Mesendoderm (in vitro differentiated cells): ENCODE measurements at places on chromosomes 11 and 22.

GRCh38 chr11:16876837-16877236 lies 137.4 kb downstream of the PLEKHA7 start:
- peak; percentile 52 for DNase-seq

- DNase-seq = no peak
Observed at GRCh38 chr11:32005786-32006416, 85.0 kb upstream of the RCN1 start.

GRCh38 chr11:106086850-106087249 lies 9.4 kb downstream of the AASDHPPT start:
- DNase-seq = no peak

DNA sequence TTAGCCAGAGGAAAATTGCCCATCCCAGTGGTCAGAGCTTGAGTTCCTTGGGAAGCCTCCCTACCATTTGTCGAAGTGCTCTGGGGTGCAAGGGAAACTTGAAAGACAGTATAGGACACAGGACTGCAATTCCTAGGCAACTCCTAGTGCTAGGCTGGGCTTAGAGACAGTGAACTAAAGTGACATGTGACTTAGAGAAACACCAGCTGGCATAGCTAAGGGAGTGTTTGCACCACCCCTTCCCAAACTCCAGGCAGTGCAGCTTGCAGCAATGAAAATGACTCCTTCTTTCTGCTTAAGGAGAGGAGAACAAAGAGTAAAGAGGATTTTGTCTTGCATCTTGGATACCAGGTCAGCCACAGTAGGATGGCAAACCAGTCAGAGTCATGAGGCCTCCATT lies 388.0 kb downstream of the DYNC2H1 start:
- no peak for DNase-seq

DNA sequence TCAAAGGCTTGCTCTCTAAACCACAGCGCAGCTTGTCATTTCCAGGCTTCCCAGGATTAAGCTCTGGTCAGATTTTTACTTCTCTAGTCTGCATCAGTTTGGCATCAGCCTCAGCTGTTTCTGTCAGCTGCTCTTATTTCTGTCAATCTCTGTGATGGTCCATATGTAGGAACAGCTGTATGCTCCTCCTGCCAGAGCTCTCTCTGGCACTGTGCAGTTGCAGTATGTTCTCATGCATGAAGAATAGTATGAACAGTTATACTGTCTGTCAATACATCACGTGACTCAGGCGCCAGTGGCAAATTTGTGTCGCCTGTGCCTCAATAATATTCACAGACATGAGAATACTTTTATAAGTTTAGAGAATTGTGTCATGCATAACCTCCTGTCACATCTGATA lies 6.7 kb downstream of the OR6M1 start:
- DNase-seq = no peak

DNA sequence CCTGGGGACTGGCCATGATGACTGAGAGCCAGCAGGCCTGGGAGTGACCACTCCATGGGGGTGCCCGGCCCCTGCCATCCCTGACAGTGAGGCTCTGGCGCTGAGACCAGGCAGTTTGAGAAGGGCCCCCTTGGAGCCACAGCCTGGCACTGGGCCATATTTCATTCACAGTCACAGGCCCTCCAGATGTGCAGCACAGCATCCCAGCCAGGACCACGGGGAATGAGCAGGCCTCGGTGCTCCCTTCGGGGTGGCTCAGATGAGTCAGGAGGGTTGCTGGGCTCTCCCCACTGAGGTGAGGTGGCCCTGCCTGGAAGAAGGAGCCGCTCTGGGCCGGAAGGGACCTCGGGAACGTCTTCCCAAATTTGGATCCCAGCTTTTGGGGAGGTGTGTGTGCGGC lies 53.0 kb downstream of the GRAMD4 start:
- DNase-seq = no peak

- DNase-seq = no peak
Observed at GRCh38 chr11:2781408-2782274, 81.8 kb upstream of the KCNQ1OT1 start.

DNA sequence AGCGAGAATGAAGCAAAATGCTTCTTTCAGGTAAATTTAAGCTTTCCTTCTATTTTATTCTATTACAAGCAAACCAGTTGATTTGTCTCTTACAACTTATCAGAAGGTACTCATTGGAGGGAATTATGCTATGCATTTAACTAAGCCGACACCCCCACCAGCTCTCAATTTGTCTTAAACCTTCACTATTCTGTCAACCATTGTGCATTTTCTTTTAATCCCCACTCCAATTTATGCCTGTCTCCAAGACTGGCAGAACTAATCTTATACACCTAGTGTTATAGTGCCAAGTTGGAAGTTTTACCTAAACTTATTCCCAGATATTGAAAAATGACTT lies 12.5 kb downstream of the TAF1D start:
- DNase-seq = no peak

DNA sequence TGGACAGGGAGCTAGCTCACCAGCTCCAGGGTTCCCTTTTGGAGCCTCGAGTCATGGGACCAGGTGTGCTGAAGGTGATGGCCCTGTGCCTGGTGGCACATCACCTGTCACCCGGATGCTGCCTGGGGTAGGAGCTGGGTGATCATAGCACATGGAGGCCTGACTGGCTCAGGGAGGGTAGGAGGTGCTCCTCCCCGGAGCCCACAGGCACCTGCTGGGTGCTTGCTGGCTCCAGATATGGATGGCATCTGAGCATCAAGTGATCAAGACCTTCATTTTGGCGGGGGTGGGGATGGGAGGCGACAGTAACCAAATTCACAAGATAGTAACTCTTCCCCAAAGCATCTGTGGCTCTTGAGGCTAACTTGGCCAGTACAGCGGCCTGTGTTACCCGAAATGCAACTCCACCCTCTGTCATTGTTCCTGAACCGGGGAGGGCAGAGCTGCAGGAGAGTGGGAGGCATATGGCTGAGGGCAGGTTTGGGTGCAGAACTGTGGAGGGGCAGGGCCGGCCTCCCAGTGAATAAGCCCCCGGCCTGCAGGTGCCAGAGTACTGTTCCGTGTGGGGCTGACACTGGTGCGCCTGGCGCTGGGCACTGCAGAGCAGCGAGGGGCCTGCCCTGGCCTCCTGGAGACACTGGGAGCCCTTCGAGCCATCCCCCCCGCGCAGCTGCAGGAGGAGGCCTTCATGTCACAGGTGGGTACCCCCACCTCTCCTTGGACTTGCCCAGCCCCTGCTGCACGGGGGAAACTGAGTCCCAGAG lies 4.7 kb downstream of the TBC1D10C start:
- no peak for DNase-seq

DNA sequence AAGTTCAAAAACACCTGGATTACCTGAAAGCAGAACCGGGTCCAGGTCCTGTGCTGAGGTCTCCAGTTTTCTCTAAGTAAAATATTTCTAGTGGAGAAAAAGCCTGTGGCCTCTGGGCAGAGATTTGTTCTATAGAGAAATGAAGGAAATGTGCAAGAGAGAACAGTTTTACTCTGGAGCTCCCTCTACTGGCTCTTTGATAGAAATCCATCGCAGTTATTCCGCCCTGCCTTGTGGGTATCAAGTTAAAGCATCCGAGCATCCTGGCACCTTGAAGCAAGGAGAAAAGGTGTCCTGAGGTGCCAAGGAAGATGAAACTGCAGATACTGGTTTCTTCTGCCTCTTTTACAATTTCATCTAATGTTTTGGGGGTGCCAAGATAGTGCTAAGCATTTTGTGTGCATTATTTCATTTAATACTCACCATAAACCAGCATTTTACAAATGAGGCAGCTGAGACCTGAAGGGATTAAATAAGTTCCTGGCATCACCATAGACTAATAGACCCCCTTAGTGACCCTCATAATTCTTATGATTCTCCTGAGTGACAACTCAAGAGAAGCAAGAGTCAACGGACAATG lies 113.1 kb upstream of the HSD17B12 start:
- DNase-seq = peak; percentile 54

GRCh38 chr11:47997063-47998053 lies 17.0 kb downstream of the PTPRJ start:
- DNase-seq = peak; percentile 65

DNA sequence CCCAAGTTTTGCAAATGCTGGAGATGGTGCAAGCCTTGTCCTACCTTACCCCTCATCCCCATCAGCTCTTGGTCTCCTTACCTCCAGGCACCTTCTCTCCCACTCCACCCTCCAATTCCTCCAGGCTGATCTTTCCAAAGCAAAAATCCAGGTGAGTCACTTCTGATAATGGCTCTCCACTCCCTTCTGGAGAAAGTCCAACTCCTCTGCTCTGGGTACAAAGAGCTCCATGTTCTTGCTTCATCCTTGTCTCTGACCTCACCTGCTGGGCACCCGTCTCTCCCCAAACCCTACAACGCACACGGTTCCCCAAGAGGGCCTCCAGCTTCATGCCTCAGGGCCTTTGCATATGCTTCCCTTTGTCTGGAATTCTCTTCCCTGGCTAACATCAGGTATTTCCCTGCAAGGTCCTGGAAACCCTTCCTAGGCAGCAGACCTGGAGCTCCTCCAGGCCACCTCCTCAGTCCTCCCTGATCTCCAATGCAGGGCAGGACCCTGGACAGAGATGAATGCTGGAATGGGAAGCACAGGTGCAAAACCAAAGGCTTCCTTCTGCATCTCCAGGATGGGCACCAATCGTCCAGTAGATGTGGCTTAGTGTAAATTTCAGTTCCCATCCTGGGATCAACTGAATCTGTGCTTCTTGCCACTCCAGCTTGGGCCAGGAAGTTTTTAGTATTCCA lies 22.7 kb downstream of the IFT27 start:
- DNase-seq = peak; percentile 19

DNA sequence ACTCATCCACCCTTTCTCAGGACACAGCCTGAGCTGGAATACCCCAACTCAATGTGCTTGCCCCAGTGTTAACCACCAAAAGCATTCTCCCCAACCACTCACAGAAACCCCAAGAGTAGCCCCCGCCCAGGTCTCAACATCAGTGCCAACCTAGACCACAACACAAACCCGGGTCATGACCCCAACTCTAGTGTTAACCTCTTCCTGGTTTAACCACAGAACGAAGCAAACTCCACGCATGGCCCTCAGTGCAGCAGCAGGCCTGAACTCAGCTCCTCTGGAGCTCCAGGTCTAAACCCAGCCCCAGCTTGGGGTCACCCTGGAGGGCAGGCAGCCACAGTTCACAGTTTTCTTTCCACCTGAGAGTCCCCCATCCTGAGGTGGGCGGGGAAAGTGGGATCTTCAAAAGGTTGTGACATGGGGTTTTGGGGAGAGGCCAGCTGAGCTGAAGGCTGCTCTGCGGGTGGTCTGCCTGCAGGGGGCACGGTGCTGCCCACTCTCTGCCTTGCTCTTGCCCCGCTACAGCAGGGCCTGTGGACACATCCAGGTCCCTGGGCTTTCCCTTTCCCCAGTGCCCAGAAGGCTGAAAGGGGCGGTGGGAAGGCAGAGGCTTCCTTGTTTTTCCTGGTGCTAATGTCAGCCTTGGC lies 37.9 kb downstream of the NECTIN1 start:
- no peak for DNase-seq

DNA sequence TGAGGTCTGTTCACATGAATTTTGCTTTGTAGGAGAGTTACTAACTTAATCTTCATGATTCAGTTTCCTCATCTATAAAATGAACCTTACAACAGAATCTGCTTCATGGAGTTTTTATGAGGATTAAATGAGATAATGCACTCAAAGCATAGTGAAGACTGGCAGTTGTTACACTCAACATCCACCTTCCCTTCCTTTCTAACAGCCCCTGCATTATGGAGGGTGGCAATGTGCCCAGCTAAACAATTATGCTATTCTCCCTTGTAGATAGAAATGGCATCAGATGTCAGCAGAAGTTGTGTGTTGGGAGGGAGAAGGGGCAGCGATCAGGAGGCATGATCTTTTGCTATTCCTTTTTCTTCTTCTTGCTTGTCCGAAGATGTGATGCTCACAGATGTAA lies 6.5 kb downstream of the POU2AF1 start:
- DNase-seq = no peak

- DNase-seq = no peak
Observed at GRCh38 chr11:126683766-126684728, 316.5 kb downstream of the KIRREL3 start.

DNA sequence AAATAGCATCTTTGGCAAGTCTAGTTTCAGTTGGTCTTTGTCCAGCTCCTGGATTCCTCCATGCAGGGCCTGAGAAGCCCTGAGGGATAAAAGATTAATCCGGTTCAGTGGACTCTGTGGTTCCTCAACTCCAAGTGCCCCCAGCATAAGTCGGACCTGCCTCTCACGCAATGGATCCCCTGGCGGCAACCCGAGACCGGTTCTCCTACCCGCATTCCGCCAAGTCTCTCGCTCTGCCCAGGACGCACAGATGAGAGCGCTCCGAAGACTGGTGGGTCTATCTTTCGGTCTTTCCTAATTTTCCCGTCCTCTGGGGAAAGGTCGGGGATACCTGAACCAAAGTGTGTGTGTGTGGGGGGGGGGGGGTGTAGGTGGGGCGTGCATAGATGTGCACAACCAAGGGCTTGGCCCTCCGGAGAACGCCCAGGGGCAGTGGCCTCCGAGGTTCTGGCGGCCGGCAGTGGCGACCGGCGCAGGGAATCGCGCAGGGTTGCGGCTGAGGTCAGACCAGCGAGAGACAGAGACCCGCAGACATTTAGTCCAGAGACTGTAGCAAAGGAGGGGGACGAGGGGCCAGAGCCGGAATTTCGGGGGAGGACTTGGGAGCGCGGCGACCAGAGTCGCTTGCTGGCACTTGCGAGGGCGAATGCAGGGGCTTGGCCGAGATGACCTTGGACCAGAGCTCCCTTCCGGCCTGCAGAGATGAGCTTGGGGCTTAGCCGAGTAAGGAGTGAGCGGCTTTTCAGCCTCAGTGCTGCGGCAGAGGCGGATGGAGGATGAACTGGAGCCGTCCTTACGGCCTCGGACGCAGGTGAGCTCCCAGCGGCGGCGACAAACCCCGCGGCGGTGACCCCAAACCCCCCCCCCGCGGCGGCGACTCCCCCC lies 712 bp upstream of the SLC2A11 start:
- peak; percentile 86 for DNase-seq

DNA sequence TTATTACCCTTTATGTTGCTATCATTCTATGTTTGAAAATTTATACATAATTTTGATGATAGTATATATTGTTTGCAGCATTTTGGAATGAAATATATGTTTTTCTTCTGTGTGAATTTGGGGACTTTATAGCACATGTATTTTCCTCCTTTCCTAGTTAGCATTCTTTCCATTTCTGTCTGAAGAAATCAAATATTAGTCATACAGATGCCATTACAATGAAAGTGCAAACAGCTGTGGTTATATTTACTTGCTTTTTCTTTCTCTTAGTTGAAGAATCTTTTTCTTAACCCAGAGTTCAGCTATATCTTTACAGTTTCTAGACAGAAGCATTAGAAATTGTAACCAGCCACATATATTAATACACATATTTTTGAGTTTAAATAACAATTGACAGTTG lies 753.1 kb upstream of the ARHGAP42 start:
- no peak for DNase-seq

GRCh38 chr11:134945993-134946392 lies 534.0 kb upstream of the B3GAT1 start:
- peak; percentile 58 for DNase-seq

DNA sequence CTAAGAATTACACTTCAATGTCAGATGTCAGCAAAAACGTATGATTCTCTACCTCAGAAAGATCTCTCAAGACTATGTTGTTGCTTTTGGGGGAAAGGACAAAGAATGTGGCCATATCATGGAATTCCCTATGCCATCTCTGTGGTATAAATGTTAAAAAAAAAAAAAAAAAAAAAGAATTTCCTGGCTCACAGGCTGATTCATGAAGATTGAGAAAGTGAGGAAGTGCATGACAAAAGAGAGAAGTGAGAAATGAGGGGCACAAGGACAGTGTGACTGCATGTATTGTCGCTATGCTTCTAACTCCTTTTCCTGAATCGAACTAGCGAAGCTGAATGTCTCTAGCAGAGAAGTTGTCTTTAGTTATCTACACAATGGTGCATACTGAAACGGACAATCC lies 80.6 kb upstream of the CARD18 start:
- no peak for DNase-seq

GRCh38 chr22:39530692-39531331 lies 1.7 kb downstream of the RPS19BP1 start:
- DNase-seq = peak; percentile 90
